WERI-Rb-1 (cell line): ENCODE measurements at places on chromosomes 11 and 22.

GRCh38 chr11:79173615-79174014, 267.2 kb downstream of the TENM4 start:
- no peak for DNase-seq

- DNase-seq: no peak
Observed at GRCh38 chr11:68734111-68734510, 17.2 kb downstream of the TESMIN start.

- peak; percentile 58 for DNase-seq
Observed at GRCh38 chr11:122215244-122215992, 99.4 kb upstream of the BLID start.

GRCh38 chr11:66116576-66117361, 46.7 kb downstream of the PACS1 start:
- DNase-seq: no peak

DNA sequence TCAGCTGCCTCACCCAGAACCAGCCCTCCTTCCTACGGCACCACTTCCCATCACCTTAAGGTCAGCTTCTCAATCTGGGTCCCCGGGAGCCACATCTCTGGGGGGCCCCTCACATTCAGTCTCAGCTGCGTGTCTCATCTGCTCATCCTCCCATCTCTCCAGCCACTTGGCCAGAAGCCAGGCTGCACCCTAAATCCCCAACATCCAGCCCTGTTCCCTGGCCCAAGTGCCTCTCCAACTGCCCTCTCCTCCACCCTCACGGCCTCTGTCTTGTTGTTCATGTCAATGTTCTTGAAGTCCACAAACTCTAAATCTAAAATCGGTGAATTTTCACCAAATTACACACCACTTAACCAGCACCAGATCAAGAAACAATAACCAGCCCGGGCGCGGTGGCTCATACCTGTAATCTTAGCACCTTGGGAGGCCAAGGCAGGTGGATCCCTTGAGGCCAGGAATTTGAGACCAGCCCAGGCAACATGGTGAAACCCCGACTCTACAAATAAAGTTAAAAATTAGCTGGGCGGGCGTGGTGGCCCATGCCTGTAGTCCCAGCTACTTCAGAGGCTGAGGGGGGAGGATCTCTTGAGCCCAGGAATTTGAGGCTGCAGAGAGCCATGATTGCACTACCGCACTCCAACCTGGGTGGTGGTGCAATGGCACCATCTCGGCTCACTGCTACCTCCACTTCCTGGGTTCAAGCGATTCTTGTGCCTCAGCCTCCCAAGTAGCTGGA, 33.7 kb downstream of the A4GALT start:
- DNase-seq: no peak

GRCh38 chr11:79481795-79482194, 41.0 kb upstream of the TENM4 start:
- no peak for DNase-seq

- DNase-seq: no peak
Observed at GRCh38 chr11:78722786-78723185, 148.1 kb upstream of the NARS2 start.

- no peak for DNase-seq
Observed at GRCh38 chr11:73493956-73494598, 103.8 kb downstream of the FAM168A start.

GRCh38 chr11:44036811-44037657, 10.7 kb upstream of the ACCSL start:
- peak; percentile 84 for DNase-seq

DNA sequence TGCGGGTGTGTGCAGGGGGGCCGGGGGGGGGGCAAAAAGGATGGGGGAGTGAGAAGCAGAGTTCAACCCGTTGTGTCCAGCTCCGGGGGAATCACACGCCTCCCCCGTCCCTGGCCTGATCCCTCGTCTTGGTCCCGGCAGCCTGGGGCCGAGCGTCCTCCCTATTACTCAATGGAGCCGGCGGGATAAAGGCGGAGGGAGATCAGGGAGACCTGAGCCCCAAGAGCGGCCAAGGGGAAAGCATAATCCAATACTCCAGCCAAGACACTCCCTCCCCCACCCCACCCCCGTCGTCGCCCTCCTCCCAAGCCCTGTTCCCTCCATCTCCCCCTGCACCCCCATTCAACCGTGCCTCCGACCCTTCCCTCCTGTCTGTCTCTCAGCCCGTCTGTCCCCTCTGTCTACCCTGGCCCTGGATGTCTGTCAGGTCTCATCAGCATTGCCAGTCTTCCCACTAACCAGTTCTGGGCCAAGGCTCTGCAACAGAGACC, 2.6 kb downstream of the PHOX2A start:
- no peak for DNase-seq

GRCh38 chr11:15883455-15883920, 472.9 kb downstream of the SOX6 start:
- no peak for DNase-seq
